ENCODE measurements at places on chromosomes 1 and 21. TPM values are rescaled to one million over a fixed set of nuclear protein-coding genes. Genes with fewer than 3 reads are reported as not detected.
A peak's percentile ranks its signal among the peaks of the same experiment; 100 is the strongest.

DNA sequence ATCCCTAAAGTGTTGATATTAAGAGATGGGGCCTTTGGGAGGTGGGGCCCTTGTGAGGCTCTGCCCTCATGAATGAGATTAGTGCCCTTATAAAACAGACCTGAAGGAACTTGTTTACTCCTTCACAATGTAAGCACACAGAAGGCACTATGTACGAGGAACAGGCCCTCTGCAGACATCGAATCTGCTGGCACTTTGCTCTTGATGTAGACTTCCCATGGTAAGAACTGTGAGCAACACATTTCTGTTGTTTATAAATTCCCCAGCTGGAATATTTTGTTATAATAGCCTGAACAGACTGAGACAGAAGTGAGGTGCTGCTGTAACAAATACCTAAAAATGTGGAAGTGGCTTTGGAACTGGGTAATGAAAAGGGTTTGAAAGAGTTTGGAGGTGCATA lies 193.2 kb downstream of the TGFB2 start:
- H3K4me1 ChIP-seq, result no peaks in the 10 kb centered on the region
- H3K27me3 ChIP-seq, result no peaks in the 10 kb centered on the region
- no peak for DNase-seq
- no peak overlapping the region for H3K4me3 ChIP-seq

DNA sequence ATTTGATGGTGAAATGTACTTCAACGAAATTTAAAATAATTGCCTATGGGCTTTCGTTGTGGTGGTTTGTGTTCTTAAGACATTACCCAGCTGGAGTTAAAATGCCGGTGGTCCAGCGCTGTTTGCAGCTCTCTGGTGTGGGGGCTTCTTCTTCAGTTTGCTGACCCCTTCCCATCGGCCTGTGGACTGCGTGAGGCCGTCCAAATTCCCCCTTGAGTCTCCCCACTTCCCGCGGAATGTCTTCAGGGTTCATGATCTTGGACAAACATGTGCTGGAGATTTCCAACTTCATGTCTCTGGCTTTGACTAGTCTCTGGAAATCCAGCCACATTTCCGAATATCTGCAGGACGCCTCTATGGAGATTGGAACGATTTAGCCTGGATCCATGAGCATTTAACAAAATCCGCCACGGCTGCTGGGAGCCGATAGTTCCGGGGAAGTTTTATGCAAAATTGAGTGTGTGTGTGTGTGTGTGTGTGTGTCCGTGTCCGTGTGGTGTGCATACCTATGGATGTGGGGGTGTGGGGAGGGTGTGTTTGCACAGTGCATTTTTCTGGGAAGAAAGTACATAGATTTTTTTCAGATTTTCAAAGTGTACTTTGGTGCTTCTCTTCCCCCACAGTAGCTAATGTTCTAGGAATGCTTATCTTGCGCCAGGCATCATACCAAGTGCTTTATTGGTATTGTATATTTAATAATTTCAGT lies 117.2 kb downstream of the PCP4 start:
- no peaks in the 10 kb centered on the region for H3K27me3 ChIP-seq
- DNase-seq, result no peak
- no peak overlapping the region for H3K4me3 ChIP-seq
- H3K4me1 ChIP-seq, result no peaks in the 10 kb centered on the region

DNA sequence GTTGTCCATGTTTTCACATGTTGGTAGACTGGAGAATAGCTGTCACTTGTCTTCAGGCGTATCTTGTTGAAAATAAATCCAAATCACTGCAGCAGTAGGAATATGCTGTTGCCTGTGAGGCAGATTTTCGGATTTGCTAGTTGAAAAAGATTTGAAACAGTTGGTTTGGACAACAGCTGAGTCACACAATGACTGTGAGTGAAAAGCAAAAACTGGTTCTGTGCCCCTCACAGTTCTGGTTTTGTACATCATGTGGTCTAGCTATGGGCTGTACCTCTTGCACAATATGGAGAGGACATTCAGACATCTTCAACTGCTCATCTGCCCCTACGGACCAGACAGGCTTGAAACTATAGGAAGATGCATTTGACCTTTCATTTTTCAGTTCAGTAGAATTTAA lies 1.8 kb downstream of the ARF1 start:
- DNase-seq, result no peak
- peak overlapping the region; percentile 87 for H3K4me3 ChIP-seq
- no peaks in the 10 kb centered on the region for H3K36me3 ChIP-seq

GRCh38 chr1:101257500-101258325 lies 20.9 kb downstream of the S1PR1 start:
- H3K36me3 ChIP-seq, result no peaks in the 10 kb centered on the region
- H3K27me3 ChIP-seq, result no peaks in the 10 kb centered on the region

DNA sequence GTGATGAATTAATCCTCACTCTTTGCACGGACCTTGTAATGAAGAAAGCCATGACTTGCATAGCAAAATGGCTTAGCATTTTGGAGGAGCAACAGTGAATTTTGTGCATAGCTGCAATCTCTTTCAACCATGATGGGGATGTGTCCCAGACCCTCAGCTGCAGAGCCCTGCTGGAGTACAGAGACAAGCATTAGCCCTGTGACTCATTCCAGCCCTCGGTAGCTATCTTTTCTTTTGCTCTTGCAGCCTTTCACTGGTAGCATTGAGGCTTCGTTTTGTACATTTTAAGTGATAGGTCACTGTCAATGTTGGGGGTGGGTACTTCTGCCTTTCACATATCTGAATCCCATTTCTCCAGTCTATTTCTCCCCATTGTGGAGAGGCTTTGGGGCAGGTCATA lies 58.4 kb downstream of the SLC35F3 start:
- H3K27ac ChIP-seq, result no peak overlapping the region
- DNase-seq, result no peak
- H3K36me3 ChIP-seq, result no peaks in the 10 kb centered on the region
- no peaks in the 10 kb centered on the region for H3K4me1 ChIP-seq
- H3K27me3 ChIP-seq, result no peaks in the 10 kb centered on the region

- H3K36me3 ChIP-seq, result peaks cover 15% of the 10 kb centered on the region
- no peaks in the 10 kb centered on the region for H3K4me1 ChIP-seq
- no peak overlapping the region for H3K4me3 ChIP-seq
- no peaks in the 10 kb centered on the region for H3K27me3 ChIP-seq
Observed at GRCh38 chr21:42695697-42696380, 42.4 kb downstream of the PDE9A start.

- H3K36me3 ChIP-seq, result peaks cover 11% of the 10 kb centered on the region
- H3K27ac ChIP-seq, result peak overlapping the region; percentile 68
- peak; percentile 73 for DNase-seq
- H3K4me3 ChIP-seq, result peak overlapping the region; percentile 33
Observed at GRCh38 chr1:1371746-1372711, 3.0 kb downstream of the AURKAIP1 start.

GRCh38 chr1:78223417-78224215 lies 177.8 kb downstream of the GIPC2 start:
- H3K27me3 ChIP-seq, result no peaks in the 10 kb centered on the region
- H3K4me1 ChIP-seq, result no peaks in the 10 kb centered on the region
- no peaks in the 10 kb centered on the region for H3K36me3 ChIP-seq
- no peak overlapping the region for H3K4me3 ChIP-seq
- no peak for DNase-seq

DNA sequence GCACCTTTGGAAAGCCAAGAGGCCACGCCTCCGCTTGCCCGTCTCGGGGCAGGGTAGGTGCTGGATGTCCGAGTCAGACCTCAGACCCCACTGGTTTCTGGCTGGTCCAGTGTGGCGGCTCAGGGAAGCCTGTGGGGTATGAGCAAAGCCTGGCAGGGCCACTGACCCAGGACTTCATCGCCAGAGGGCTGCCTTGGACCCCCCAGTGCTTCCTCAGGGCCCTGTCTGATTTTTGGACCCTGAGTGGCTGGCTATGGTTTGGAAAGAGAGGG lies 20.4 kb downstream of the LHX4 start:
- H3K4me1 ChIP-seq, result no peaks in the 10 kb centered on the region
- peaks cover 6% of the 10 kb centered on the region for H3K27me3 ChIP-seq
- no peak overlapping the region for H3K4me3 ChIP-seq

The KANK4 gene
- total RNA-seq, result not detected

The EDEM3 gene
- 29.5 TPM for total RNA-seq

The CD101 gene
- 3.1 TPM for total RNA-seq

Data from naive thymus-derived CD4-positive, alpha-beta T cell (primary cell).